Testis (tissue), 5 donors: ENCODE measurements at places on chromosomes 7 and 10.

- DNase-seq, result no peak
Observed at GRCh38 chr10:94200146-94200837, 162.4 kb downstream of the NOC3L start.

DNA sequence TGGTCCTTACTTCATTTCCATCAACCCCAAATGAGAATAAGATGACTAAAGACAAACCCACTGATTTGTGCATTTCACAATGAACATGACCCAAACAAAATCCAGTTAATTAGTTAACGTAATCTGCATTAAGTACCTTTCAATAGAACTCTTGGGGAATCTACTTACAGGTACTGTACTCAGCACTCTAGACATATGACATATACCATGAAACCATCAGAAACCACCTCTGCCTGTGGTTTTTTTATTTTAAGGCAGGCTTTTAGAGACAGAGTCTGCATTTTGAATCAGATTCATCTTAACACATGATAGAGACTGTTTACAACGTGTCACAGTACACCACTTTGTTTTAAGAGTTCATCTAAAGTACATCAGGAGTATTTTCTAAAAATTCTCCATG lies 168.4 kb downstream of the BTAF1 start:
- DNase-seq, result no peak

DNA sequence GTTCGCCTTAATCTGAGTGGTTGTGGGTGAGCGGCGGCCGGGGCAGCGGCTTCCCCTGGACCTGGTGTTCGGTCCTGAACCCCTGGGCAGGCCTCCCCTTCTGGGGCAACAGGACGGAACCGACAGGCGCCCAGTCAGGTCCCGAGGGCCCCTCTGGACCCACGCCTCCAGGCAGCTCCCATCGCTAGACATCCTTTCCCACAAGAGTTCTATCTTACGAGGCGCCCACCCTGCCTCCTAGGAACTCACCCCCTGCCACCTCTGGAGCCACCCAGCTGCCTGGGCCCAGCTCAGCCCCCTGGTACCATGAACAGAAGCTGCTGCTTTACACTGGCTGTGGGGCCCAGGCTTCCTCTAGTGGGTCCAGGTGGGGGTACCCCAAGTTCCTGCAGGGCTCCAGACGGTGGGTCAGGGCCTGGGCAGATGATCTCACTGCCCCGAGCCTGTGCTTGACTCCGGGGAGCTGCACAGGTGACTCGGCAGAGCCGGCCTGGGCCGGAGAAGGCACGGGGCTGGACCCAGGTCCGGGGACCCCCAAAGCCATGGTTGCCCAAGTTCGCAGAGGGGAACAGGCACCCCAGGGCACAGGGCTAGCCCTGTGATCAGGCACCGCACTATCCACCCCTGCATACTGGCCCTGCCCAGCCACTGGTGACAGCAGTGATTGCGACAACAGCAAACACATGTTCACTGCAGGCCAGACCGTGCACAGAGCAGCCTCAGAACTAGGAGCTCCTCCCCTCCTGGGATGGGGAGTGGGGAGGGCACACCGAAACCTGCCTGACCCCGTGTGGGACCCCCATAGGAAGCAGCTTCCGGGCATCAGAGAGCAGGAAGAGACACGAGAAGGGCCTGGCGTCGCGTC lies 180.3 kb downstream of the ELFN1 start:
- DNase-seq, result no peak

GRCh38 chr7:104962781-104963180 lies 51.2 kb upstream of the KMT2E start:
- DNase-seq, result no peak

- DNase-seq, result no peak
Observed at GRCh38 chr10:32939296-32940111, 18.5 kb downstream of the ITGB1 start.

- peak; percentile 80 for DNase-seq
Observed at GRCh38 chr7:132577206-132578049, 1.2 kb upstream of the PLXNA4 start.

DNA sequence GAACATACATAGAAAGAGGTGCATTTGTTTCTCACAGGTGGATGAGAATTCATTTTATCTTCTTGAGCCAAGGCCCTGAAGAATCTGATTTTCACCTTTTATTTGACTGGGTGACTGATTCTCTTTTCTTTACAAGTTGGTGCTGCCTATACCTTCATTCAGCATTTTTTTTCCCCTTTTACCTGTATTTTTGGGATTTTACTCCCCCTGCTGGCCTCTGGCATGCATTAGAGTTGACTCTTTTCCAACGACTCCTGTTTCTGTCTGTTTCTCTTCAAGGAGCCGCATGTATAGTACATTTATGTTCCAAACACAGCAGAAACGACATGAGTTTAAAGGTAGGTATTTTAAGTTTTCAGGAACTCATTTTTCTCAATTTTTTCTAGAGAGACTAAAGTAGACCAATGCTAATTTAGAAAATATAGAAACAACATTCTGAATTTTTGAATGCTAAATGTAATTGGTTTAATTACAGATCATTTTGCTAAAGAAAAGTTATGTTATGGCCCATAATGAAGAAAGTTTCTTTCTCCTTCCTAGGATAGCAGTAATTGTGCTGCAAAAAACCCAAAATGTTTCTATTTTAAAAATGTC lies 149.8 kb upstream of the HDAC9 start:
- peak; percentile 30 for DNase-seq

DNA sequence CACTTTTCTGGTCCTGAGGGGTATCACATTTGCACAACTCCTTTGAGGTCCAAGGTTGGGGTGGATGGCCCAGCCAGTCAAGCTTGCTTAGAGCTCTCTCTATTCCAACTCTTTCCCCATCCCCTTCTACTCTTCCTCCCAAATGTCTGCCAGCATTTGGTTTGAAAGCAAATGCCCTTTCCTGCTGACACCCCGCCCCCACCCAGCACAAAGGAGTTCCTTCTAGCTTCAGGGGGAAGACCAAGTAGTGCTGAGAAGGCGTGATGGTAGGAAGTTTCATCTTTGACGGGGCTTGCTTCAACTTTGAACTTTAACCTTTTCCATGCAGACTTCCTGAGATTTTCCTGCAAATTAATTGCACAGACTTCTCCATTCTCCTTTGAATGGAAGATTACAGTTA lies 137.5 kb upstream of the TCF7L2 start:
- no peak for DNase-seq

DNA sequence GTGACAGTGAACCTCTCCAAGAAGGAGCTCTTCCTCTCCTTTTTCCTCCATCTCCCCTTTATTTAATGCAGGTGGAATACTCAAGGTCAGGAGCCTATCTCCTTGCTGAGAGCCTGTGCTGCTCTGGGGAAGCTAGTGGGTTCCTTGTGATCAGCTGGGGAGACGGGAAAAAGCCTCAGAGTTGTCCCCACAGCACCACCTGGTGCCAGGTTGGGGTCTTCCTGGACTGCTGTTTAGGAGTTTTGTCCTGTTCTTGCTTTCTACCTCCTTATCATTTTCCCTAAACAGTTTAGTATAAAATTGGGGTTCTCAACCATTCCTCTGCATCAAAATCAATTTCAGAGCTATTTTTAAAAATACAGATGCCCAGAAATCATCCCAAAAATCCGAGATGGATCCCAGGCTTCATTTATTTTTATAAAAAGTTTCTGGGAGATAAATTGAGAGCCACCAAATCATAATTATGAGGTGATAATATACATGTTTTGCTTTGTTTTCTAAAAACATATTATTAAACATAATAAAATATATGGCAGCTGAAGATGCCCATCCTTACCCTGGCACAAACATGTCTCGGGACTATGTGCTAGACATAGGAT lies 44.3 kb downstream of the MACC1 start:
- DNase-seq, result peak; percentile 83

DNA sequence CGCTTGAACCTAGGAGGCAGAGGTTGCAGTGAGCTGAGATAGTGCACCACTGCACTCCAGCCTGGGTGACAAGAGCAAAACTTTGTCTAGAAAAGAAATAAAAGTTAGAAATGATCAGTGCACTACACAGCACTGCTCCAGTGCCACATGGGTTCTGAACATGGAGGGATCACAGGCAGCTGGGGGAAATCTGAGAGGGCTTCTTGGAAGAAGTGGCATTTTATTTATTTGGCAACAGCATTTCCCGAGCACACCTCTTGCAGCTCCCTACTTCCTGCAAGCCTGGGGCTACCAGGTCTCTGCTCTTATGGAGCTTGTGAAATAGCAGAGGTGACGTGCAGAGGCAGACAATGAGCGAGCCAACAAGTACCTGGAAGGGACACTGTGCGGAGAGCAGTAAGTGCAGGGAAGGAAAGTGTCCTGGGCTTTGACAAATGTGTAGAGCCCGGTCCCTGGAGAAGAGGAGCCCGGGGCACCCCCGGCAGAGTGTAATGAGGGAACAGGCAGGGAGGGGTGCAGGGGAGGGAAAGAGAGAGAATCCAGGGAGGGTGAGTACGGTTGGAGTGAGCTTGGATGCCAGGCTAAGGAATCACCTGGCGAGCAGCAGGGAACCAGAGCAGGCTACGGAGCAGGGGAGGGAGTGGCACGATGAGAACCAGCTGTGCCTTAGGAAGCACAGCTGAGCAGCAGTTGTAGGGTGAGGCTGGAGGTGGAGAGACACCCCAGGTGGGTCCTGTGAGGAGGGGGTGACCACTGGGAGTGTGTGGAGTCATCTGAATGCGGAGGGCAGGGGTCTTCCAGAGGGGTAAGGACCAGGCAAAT lies 104.6 kb upstream of the CTBP2 start:
- no peak for DNase-seq

DNA sequence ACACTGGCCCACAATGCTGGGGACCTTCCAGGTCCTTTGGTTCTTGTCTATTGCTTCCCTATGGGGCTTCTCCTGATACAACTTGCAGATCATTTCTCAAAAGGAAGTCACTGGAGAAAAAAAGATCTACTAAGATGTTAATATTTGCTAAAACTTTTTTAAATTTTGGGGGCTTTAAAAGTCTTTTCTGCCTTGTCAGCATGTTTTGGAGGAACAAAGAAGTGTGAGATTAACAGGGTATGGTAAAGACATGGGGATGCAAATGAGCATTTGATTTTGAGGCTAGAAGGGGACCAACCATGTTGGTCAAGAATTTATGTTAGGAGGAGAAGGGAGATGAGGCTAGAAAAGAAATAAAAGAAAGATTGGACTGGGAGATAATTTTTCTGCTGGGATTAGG lies 515.4 kb downstream of the HTR7 start:
- DNase-seq, result no peak

DNA sequence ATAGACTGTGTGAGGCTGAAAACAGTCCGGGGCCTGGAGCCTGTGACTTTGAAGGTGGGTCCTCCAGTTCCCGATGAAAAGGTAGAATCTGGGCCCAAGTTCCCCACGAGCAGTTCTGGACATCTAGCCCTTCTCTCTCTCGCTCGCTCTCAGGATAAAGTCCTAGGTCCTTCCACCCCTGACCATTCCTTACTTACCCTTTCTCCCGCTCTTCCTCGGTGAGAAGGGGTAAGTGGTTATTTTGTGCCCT lies 713 bp downstream of the IMMP2L start:
- DNase-seq, result peak; percentile 28

GRCh38 chr7:68148440-68148839 lies 1151.8 kb downstream of the TYW1 start:
- no peak for DNase-seq

GRCh38 chr10:28298951-28299350 lies 3.9 kb downstream of the MPP7 start:
- DNase-seq, result no peak

GRCh38 chr7:122166740-122167139 lies 22.7 kb upstream of the AASS start:
- DNase-seq, result no peak

GRCh38 chr10:75643405-75643804 lies 212.0 kb downstream of the LRMDA start:
- no peak for DNase-seq

DNA sequence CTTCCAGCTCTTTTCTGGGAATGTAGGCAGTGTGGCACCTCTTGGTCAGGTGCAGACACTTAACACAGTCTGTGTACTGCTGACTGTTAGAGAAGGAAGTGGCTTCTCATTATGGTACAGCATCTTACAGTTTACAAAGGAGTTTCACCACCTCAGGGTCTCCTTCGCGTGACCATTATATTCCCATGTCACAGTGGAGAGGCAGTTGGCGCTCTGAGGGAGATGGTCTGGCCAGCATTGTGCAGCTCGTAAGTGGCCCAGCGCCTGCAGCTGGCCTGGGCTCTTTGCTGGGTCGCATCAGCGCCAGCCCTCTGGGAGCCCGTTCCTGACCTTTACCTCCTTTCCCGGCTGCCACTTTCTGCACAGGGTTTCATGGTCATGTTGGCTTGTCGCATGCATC lies 15.4 kb downstream of the TSPAN15 start:
- no peak for DNase-seq

DNA sequence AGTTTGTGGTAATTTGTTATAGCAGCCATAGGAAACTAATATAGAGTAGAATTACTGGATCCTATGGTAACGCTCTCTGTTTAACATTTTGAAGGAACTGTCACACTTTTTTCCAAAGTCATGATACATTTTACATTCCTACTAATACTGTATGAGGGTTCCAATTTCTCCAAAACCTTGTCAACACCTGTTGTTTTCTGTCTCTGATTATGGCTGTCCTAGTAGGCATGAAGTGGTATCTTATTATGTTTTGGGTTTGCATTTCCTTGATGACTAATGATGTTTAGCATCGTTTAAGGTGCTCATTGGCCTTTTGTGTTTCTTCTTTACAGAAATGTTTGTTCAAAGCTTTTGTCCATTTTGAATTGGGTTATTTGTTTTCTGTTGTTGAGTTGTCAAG lies 69.6 kb downstream of the VPS50 start:
- no peak for DNase-seq

DNA sequence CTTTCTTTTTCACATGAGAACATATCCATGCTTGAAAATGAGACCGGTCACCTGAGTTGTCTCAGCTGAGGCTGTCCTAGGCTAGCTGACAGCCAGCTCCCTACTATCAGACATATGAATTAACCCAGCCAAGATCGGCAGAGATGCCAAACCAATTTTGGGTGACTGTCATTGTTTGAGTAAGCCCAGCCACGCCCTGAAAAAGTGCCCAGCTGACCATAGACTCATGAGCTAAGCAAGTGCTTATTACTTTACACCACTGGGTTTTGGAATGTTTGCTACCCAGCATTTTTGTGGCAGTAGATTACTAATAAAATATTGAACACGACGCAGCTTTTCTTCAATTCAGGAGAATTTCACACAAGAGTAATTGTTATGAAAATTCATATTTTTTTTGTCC lies 265.2 kb upstream of the LYZL1 start:
- no peak for DNase-seq

GRCh38 chr7:97107192-97107800 lies 10.2 kb upstream of the SDHAF3 start:
- DNase-seq, result no peak

- no peak for DNase-seq
Observed at GRCh38 chr10:33263453-33263852, 71.0 kb downstream of the NRP1 start.

DNA sequence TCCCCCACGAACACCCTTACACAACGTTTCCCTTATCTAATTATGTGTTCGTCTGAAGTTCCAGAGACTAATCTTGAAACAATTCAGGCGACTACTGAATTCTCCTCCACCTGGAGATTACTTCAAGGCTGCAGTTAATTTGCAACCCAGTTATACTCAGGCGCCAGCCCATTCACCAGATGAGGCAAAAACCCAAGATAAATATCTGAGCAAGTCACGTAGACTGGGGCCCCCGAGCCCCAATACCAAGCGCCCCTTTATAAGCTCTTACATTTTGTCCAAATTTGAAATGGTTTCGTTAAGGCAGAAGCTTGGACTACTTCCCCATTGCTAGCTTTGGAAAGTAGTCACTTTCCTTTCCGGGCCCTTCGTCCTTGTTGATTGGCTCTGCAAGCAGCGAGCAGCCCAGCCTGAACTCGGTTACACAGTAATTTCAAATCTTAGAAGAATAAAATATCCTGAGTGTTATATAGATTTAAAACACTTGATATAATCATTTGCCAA lies 1.2 kb downstream of the TPK1 start:
- DNase-seq, result peak; percentile 52
